Activated CD8-positive, alpha-beta memory T cell treated with anti-CD3 and anti-CD28 coated beads, Interleukin-2, amount 50 U/mL, for 48 hours (primary cell): ENCODE measurements at places on chromosomes 1 and 21.

DNA sequence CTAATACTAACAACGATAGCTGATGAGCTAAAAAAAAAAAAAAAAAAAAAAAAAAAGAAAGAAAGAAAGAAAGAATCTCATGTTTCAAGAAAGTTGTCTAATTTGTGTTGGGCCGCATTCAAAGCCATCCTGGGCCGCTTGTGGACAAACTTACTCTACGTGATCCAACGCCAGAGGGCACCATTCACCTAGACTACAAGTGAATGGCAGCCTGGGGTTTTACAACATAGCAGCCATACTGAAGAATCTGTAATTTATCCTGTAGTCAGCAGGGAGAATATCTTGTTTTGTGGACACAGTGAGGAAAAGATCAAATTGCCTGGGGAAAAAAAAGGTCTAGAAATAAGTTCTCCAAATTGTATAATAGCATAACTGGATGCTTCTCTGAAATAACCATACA, 47.0 kb downstream of the CYP2J2 start:
- DNase-seq, result peak; percentile 56

DNA sequence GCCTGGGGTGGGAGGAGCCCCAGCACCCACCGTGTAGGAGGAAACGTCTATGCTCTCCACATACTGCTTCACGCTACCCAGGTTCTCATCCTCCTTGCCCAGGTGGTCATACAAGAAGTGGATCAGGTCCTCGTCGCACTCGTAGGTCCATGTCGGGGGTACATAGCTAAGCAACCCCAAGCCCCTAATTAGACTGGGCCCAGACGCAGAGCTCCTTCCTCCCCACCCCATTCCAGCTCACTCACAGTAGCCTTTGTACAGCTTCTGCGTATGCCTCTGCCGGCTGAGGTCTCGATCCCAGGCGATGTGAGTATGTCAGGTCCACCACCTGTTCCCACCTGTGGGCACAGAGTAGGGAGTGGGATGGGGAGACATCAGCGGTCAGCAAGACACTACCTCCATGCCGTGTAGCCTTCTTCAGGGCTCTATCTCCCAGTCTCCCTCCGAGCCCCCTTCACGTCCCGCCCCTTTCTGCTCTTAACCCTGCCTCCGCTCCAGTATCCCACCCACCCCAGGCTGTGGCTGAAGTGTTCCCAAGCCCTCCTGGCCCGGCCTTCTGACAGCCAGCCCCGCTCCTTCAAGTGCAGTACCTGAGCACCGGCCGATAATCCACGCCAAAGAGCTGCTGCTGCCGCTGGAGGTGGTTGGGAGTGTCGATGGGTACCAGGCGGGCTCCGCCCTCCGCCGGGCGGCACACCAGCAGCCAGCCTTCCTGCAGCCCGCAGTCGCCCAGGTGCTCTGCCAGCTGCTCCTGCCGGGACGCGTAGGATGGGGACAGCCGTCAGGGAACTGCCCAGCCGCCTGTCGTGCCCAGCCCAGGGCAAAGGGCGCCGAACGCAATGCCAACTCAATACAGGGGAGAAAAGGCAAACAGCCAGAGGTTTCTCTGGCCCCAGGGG, 919 bp downstream of the HECTD3 start:
- peak; percentile 70 for DNase-seq

DNA sequence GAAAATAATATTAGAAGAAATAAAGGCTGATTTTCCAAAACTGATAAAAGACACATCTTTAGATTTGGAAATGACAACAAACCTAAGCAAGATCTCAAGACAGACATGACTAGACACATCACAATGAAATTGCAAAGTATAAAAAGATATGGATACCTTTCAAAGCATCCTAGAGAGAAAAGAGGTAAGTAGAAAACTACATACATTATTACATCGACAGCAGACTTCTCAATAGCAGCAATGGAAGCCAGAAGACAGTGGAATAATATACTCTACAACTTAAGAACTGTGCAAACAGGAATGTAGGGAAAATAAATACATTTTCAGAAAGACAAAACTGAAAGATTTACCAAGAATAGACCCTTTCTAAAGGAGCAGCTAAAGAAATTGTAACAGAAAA, 50.2 kb downstream of the DENND1B start:
- no peak for DNase-seq

DNA sequence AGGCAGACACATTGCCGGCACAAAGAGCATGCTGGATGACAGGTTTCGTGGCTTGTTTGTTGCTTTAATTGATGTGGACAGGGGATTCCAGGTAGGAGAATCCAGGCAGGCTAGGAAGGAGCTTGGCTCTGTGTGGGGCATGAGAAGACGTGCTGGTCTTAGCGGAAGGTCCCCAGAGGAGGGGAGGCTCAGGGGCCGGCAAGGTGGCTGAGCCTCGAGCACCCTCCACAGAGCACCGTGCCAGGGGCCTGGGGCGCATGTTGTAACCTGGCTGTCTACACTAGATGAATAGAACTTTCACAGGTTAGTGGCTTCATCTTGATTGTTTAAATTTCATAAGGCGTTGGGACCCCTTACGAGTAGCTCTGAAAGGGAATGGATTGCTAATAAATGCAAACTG, 223.1 kb downstream of the CAMTA1 start:
- peak; percentile 30 for DNase-seq

DNA sequence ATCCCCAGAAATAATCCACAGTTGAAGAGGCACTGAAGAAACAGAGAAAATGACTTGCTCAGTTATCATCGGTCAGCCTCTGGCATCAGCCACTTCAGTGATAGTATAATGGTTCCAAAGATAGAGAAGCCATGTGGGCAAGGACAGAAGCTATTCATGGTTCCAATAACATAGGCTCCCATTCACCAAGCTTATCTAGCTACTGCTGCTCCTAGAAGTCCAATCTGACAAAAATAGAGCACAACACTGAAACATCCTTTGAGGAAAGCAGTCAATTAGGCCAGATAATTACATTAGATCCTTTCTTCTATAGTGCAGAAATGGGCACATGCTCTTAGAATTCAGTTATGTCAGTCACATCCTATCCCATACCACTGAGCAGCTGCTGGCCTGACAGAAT, 33.5 kb upstream of the CRB1 start:
- no peak for DNase-seq

DNA sequence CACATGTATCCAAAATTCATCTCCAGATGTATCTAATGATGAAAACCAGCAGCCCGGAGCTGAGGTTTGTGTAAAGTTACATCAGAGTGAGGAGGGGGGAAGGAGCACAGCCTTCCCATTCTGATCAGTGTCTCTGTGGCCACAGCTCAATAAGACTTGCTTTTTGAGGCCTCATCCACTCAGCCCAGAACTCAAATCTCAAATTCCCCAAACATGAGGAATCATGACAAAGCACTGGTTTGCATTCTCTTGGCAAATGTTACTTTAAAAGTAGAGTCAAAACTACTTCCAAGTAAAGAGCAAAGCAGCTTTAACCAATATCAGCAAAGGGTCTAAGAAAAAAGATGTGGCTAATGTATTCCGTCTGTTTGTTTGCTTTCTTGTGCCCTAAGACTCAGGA, 30.9 kb downstream of the CCN1 start:
- no peak for DNase-seq
